Purkinje cell (primary cell): ENCODE measurements at places on chromosomes 6 and 20. TPM values are rescaled to one million over a fixed set of nuclear protein-coding genes. Genes with fewer than 3 reads are reported as not detected.

F13A1 gene
- polyA plus RNA-seq, result 1.3 and 6.2 TPM in 2 replicates

ARMH2 gene
- polyA plus RNA-seq, result not detected in 2 replicates

PREX1 gene
- 1.9 and 3.0 TPM in 2 replicates for polyA plus RNA-seq

PRSS35 gene
- not detected in 2 replicates for polyA plus RNA-seq

SLC22A2 gene
- not detected in 2 replicates for polyA plus RNA-seq

EMILIN3 gene
- polyA plus RNA-seq, result 0.53 TPM in 1 of 2 replicates, not detected in the other

ADGB gene
- not detected in 2 replicates for polyA plus RNA-seq

SLC35D3 gene
- not detected in 2 replicates for polyA plus RNA-seq

TNF gene
- polyA plus RNA-seq, result not detected in 2 replicates

DEFB132 gene
- polyA plus RNA-seq, result not detected in 2 replicates

PMEPA1 gene
- polyA plus RNA-seq, result 0.94 and 1.9 TPM in 2 replicates

CASS4 gene
- not detected in 2 replicates for polyA plus RNA-seq

CGA gene
- not detected in 2 replicates for polyA plus RNA-seq

DAAM2 gene
- polyA plus RNA-seq, result 0.80 TPM in 1 of 2 replicates, not detected in the other

LHFPL5 gene
- polyA plus RNA-seq, result not detected in 2 replicates

LGSN gene
- 0.65 TPM in 1 of 2 replicates, not detected in the other for polyA plus RNA-seq

NOX3 gene
- polyA plus RNA-seq, result 2.4 TPM in 1 of 2 replicates, not detected in the other

DCDC2 gene
- 0.40 and 0.43 TPM in 2 replicates for polyA plus RNA-seq

ASF1A gene
- polyA plus RNA-seq, result 46.9 and 61.6 TPM in 2 replicates

C20orf173 gene
- polyA plus RNA-seq, result not detected in 2 replicates

SLC32A1 gene
- polyA plus RNA-seq, result 15.8 and 29.4 TPM in 2 replicates

GRIK2 gene
- polyA plus RNA-seq, result 12.0 and 15.1 TPM in 2 replicates

COL19A1 gene
- polyA plus RNA-seq, result 2.5 TPM in 1 of 2 replicates, not detected in the other

NKX2-4 gene
- polyA plus RNA-seq, result not detected in 2 replicates

PTCRA gene
- polyA plus RNA-seq, result not detected in 2 replicates

MRPL18 gene
- polyA plus RNA-seq, result 179 and 190 TPM in 2 replicates

FUCA2 gene
- polyA plus RNA-seq, result 33.7 and 40.3 TPM in 2 replicates

SLC22A16 gene
- not detected in 2 replicates for polyA plus RNA-seq

SLC16A10 gene
- polyA plus RNA-seq, result 6.8 and 9.9 TPM in 2 replicates

ULBP2 gene
- polyA plus RNA-seq, result 5.6 and 9.5 TPM in 2 replicates

SLC29A1 gene
- polyA plus RNA-seq, result 7.8 and 10.8 TPM in 2 replicates

PNPLA1 gene
- not detected in 2 replicates for polyA plus RNA-seq

ZNF391 gene
- polyA plus RNA-seq, result 1.9 and 2.1 TPM in 2 replicates

PPIL6 gene
- polyA plus RNA-seq, result 16.7 and 18.1 TPM in 2 replicates

HMGCLL1 gene
- polyA plus RNA-seq, result 13.6 and 20.7 TPM in 2 replicates

CDSN gene
- polyA plus RNA-seq, result not detected in 2 replicates

TTK gene
- polyA plus RNA-seq, result 0.81 TPM in 1 of 2 replicates, not detected in the other

PDE7B gene
- polyA plus RNA-seq, result 2.2 and 2.3 TPM in 2 replicates
